ENCODE measurements at places on chromosomes 5 and 9.

GRCh38 chr5:98630621-98631020 lies 142.8 kb upstream of the RGMB start:
- DNase-seq = no peak

DNA sequence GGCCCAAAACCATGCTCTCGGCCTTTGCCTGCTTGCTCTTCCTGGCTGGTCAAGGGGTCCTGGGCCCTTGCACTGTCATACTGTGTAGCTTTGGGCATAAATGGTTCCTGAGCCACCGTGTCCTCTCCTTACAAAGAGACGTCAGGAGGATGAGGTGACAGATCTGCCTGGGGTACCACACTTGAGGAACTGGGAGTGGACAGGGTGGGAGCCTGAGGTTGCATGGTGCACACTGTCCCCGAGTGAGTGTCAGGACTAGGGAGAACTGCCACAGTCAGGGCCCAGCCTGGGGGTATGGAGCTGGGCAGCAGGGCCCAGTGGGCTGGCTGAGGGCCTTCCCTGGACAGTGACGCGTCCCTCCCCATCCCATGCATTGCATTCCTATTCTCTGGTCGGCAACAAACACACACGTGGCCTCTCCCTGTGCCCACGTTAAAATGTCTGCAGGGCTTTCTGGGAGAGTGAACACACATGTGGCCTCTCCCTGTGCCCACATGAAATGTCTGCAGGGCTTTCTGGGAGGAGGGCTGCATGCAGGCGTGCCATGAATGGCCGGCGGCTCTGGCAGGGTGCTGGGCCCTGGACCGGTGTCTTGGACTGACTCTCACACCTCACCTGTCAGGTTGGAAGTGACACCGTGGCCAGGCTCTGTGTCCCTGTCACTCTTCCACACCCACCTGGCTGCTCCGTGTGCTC lies 122.1 kb upstream of the COL5A1 start:
- DNase-seq = no peak

DNA sequence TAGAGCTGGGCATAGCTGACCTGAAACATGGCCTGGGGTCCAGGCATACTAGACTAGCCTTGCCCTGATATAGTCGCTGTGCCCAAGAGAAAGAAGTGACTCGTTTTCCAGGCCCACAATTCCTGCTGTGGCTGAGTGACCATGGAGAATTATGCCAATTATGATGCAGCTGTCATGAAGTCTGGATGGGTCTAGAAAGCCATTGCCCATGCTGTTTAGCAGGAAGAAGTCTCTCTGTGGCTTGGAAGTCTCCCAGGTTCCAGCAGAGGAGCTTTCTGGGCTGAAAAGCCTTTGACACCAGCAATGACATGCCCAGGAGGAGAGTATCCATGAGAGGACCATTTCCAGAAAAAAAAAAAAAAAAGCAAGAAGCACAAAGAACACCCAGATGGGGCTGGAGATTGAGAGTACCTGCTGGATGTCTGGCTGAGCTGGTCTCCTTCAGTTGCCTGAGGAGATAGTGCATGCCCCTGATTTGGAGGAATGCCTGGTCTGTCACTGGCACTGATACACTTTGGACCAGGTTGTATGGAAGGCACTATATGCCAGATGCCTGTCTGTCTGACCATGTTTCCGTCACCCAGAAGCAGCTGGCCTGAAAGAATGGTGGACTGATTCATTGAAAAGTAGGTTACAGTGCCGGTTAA lies 128.0 kb upstream of the EPB41L4A start:
- DNase-seq = no peak

- DNase-seq = no peak
Measured at GRCh38 chr5:30693326-30693725, 500.2 kb upstream of the CDH6 start.

DNA sequence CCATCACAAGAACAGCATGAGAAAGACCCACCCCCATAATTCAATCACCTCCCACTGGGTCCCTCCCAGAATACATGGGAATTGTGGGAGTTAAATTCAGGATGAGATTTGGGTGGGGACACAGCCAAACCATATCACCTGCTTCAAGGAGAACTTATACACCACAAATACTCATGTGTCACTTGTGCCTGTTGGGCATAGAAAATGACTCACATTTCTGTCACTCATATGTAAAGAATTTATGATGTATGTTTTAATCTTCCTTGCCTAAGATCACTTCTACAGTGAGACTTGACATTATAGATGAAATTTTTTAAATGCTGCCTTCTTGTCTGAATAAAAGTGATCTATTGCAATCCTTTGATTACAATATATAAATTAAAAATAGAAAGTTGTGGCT lies 23.0 kb upstream of the PRDM6 start:
- DNase-seq = no peak

All from activated gamma-delta T cell treated with anti-CD3 and anti-CD28 coated beads, Interleukin-2, amount 50 U/mL, for 16 hours (primary cell).